CD4-positive, alpha-beta T cell treated with Interleukin-10 for 1 hour (primary cell): ENCODE measurements at places on chromosomes 12 and 14.

GRCh38 chr12:130863298-130863697 lies 8.6 kb upstream of the RAN start:
- no peak for DNase-seq

DNA sequence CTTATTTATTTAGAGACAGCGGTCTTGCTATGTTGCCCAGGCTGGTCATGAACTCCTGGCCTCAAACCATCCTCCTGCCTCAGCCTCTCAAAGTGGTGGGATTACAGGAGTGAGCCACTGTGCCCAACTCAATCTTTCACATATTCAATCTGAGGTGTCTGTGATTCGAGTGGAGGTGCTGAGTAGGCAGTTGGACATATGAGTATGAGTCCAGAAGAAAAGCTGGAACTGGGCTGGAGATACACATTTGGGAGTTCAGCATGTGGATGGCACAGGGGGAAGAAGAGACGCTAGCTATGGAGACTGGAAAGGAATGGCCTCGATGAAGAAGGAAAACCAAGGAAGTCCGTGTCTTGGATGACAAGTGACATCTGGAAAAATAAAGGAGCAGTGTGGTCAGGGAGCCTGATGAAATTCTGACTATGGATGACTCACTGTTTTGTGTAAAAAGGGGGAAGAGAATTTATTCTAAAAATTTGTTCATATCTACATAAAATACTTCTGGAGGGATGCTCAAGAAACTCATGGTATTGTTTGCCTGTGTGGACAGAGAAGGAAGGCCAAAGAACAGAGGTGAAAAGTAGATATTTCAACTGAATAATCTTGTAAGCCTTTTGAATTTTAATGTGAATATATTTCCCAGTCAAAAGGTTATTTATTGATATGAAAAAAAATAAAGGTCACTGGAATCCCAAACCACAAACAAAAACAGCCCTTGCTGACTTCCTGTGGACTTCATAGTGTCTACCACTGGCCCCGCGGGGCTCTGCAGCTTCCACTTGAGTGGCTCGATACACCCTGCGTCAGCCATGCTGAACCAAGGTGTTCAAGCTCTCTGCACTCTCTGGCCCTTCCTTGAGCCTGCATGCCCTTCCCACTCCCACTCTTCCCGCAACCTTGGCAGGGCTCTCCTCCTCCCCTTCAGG lies 8.9 kb upstream of the LTA4H start:
- no peak for DNase-seq

GRCh38 chr12:6213969-6214368 lies 13.8 kb downstream of the CD9 start:
- no peak for DNase-seq

GRCh38 chr12:57066245-57066644 lies 12.3 kb downstream of the NEMP1 start:
- no peak for DNase-seq

- no peak for DNase-seq
Measured at GRCh38 chr12:12531194-12531593, 31.5 kb downstream of the DUSP16 start.

- DNase-seq = no peak
Measured at GRCh38 chr14:74018174-74018585, 908 bp downstream of the ENTPD5 start.
